Activated CD8-positive, alpha-beta memory T cell treated with anti-CD3 and anti-CD28 coated beads for 1 hour (primary cell): ENCODE measurements at places on chromosomes 6 and 20.

GRCh38 chr6:165728216-165728615 is 65.2 kb upstream of the PDE10A start:
- DNase-seq = no peak

DNA sequence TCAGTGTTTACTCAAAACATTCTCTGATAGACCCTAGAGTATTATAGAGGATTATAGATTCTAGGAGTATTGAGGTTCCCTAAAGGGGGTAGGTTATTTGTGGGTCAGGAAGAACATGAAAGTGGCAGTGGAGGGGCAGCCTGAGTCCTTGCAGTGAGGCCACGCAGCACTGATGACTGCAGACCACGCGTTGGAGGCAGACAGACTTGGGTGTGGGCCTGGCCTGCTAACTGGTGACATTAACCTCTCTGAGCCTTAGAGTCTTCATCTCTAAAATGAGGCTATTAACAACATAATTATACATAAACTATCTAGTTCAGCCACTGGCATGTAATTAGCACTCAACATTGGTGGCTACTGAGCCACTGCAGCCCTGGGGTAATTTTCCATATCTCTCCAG is 16.1 kb downstream of the MTCL3 start:
- DNase-seq = no peak

GRCh38 chr6:167512696-167513375 is 187.9 kb downstream of the TTLL2 start:
- DNase-seq = no peak

DNA sequence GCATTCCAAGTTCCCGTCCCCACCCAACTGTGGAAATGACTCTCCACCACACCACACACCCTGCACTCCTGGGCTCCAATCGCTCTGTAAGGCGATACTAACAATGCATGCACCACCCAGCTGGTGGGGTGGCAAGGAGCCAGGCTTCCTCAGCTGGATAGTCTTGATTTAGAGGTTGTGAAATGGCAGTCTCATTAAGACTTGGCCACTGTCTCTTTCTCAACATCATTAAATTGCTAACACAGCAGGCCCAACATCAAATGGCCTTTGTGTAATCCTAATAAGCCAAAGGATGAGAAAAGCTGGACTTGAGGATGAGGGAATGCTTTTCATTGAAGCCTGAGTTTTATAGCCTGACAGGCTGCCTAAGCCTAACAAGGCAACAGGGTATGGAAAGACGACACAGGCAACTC is 223.7 kb downstream of the GMDS start:
- no peak for DNase-seq

GRCh38 chr6:97440590-97441176 is 157.7 kb upstream of the MMS22L start:
- DNase-seq = no peak

- DNase-seq = no peak
Observed at GRCh38 chr6:46012834-46013233, 2.8 kb downstream of the CLIC5 start.

- no peak for DNase-seq
Observed at GRCh38 chr6:137705160-137706082, 161.6 kb upstream of the TNFAIP3 start.
